Mesangial cell (primary cell): ENCODE measurements at places on chromosomes 7 and 10. TPM values are rescaled to one million over a fixed set of nuclear protein-coding genes. Genes with fewer than 3 reads are reported as not detected.

The ENO4 gene
- total RNA-seq = 0.33 and 2.3 TPM in 2 replicates

The SPDYE18 gene
- total RNA-seq = not detected in 2 replicates

The ELAPOR2 gene
- 2.3 and 3.9 TPM in 2 replicates for total RNA-seq

The ZNF727 gene
- not detected in 2 replicates for total RNA-seq

The AQP1 gene
- 0.49 and 10.3 TPM in 2 replicates for total RNA-seq

The CRHR2 gene
- not detected in 2 replicates for total RNA-seq

The NUTM2B gene
- total RNA-seq = 0.49 and 0.63 TPM in 2 replicates

The PRSS2 gene
- not detected in 2 replicates for total RNA-seq

The ADRA2A gene
- under 0.01 TPM in 2 replicates for total RNA-seq

The CPVL gene
- total RNA-seq = 4.1 and 10.3 TPM in 2 replicates

The TRIM73 gene
- total RNA-seq = 0.89 TPM in 1 of 2 replicates, not detected in the other

The SPDYE9 gene
- total RNA-seq = not detected in 2 replicates

The CALHM1 gene
- not detected in 2 replicates for total RNA-seq

The DUS4L gene
- 7.7 and 8.1 TPM in 2 replicates for total RNA-seq

The VENTX gene
- not detected in 2 replicates for total RNA-seq

The GIMAP6 gene
- not detected in 2 replicates for total RNA-seq

The TEX36 gene
- total RNA-seq = not detected in 2 replicates

The TAS2R38 gene
- not detected in 2 replicates for total RNA-seq

The TSPAN13 gene
- 10.6 and 14.7 TPM in 2 replicates for total RNA-seq

The TET1 gene
- 1.3 and 2.5 TPM in 2 replicates for total RNA-seq

The CALML5 gene
- total RNA-seq = not detected in 2 replicates

The ZCCHC24 gene
- total RNA-seq = 10.3 and 19.3 TPM in 2 replicates

The HIBADH gene
- 39.3 and 48.9 TPM in 2 replicates for total RNA-seq

The TRDMT1 gene
- 2.7 and 5.7 TPM in 2 replicates for total RNA-seq

The OPN1SW gene
- total RNA-seq = not detected in 2 replicates

The MOSPD3 gene
- total RNA-seq = 21.5 and 42.8 TPM in 2 replicates

The PKD1L1 gene
- total RNA-seq = under 0.01 TPM in 1 of 2 replicates, not detected in the other

The PIP gene
- not detected in 2 replicates for total RNA-seq

The KAZALD1 gene
- 0.49 and 4.9 TPM in 2 replicates for total RNA-seq

The SPDYE6 gene
- not detected in 2 replicates for total RNA-seq
